ENCODE measurements at places on chromosomes 5 and 9.

GRCh38 chr5:133618141-133618540, 5.8 kb upstream of the FSTL4 start:
- no peak for DNase-seq

DNA sequence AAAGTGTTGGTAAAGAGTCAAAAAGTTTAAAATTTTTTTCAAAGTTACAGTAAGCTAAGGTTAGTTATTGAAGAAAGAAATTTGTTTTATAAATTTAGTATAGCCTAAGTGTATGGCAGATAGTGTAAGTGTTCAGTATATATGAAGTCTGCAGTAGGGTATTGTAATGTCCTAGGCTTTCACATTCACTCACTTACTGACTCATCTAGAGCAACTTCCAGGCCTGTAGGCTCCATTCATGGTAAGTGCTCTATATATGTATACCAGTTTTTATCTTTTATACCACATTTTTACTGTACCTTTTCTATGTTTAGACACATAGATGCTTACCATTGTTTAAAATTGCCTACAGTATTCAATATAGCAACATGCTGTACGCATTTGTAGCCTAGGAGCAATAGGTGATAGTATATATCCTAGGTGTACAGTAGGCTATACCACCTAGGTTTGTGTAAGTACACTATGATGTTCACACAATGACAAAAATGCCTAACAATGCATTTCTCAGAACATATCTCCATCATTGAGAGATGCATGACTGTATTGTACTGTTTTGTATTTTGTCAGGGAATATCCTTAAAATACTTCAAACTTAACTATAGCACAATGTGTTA, 38.5 kb downstream of the CYSTM1 start:
- no peak for DNase-seq

- no peak for DNase-seq
Observed at GRCh38 chr9:32468740-32469139, 57.3 kb downstream of the RIGI start.

DNA sequence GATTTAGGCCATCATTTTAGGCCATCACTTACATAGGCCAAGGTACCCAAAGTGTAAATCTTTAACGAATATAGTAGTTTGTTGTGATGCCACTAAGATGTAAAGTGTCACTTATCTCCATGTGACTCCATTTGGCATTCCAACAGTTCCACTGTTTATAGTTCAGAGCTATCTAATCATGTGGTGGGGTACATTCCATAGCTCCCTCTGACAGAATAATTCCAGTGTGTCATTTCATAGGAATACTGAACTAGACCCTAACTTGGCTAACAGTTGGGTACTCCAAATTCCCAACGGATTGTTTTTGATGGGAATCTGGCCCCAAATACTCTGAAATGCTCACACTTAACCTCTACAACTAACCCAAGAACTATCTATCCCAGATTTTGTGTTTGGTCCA, 76.7 kb upstream of the FST start:
- DNase-seq, result no peak
